ENCODE measurements at places on chromosomes 5 and 9. TPM values are rescaled to one million over a fixed set of nuclear protein-coding genes. Genes with fewer than 3 reads are reported as not detected.

WDR31 gene
- 1.6 TPM for total RNA-seq

FAM151B gene
- 0.27 TPM for total RNA-seq

DNA sequence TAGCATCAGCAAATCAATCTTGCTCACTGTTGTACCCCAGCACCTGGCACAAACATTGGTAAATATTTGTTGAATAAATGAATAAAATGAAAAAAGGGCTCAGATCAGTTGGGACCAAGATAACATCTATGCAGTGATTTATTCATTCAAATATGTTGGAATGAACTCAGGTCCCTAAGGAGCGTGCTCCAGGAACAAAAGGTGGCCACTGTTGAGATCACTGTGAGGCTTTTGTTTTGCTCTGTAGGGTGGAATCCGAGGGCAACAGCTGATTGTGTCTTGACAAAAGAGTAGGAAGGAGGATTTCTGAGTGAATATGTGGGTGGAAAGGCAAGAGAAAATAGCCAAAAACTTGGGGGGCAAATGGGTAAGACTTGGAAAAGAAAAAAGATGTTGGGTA is 89.7 kb downstream of the PPP2R2B start:
- DNase-seq, result no peak

DNA sequence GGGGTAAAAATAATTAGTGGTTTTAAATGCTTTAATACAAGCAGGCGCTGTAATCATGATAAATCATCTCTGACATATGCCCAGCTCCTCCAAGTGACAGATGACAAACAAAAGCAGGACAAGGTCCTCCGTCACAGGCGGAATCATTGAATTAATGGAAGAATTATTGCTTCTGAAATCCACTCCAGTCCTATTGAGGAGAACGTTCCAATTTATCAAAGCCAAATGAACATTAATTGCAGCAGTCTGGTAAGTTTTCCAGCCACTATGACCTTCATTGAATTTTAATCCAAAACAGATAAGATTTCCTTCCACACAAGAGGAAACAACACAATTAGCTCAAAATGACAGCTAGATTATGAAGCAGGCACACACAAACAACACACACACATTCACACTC is 136.8 kb downstream of the ASTN2 start:
- no peak for DNase-seq

- DNase-seq, result no peak
These were observed 20.5 kb upstream of the B4GALT1 start for GRCh38 chr9:33187519-33188218.

DNA sequence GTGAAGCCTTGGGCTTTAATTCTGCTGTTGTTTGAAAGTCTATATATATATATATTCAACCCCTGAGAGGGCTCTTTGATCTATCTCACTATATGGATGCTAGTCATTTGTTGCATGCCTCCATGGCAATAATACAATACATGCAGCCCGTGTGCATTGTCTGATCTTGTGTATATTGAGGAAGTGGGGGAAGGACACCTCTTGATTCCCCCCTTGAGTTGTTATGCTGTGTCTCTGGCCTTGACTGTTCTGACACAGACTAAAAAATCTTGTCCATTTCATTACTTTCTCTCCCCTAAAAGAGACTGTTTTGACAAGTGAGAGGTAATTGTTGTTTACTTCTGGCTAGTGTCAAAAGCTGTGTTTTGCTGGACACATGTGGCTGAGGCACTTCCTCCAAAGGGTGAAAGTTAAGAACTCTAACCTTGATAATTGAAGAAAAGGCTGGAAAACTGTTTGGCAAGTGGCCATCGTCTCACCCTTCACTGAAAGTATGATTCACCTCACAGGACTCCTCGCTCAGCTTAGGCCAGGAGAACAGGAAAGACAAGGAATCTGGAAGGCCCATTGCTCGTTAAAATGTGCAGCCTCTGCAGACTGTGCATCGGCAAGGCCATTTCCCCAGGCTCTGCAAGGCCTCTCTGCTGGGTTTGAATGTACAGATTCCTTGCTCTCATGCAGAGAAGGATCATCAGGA is 304.0 kb downstream of the PRELID2 start:
- DNase-seq, result no peak

- DNase-seq, result no peak
These were observed 112.2 kb downstream of the PLPPR1 start for GRCh38 chr9:101140764-101141163.

DNA sequence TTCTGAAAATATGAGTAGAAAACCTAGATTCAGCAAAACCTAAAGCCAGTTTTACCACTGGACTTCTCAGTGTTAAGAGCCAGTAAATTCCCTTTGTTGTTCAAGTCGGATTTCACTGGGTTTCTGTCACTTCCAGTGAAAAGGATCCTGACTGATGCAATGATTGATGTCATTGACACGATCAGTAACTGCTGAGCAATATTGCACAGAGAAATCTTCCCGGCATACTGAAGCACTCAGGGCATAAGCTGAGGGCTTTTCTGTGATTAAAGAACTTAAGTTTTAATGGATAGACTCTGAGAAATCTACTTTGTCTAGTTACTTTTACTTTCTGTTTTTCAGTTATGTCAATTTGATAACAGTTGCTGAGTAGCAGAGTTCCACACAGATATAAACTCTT is 61.9 kb downstream of the DENND1A start:
- no peak for DNase-seq

Data from activated CD4-positive, alpha-beta memory T cell treated with anti-CD3 and anti-CD28 coated beads for 36 hours (primary cell).